ENCODE measurements at places on chromosomes 7 and 10.
A peak's percentile ranks its signal among the peaks of the same experiment; 100 is the strongest.

GRCh38 chr10:13502380-13502779 is 26.4 kb downstream of the BEND7 start:
- DNase-seq: no peak

- DNase-seq: no peak
These were observed 102.3 kb upstream of the STK17A start for GRCh38 chr7:43480581-43480980.

GRCh38 chr10:9239298-9239697 is 1184.8 kb downstream of the GATA3 start:
- DNase-seq: no peak

DNA sequence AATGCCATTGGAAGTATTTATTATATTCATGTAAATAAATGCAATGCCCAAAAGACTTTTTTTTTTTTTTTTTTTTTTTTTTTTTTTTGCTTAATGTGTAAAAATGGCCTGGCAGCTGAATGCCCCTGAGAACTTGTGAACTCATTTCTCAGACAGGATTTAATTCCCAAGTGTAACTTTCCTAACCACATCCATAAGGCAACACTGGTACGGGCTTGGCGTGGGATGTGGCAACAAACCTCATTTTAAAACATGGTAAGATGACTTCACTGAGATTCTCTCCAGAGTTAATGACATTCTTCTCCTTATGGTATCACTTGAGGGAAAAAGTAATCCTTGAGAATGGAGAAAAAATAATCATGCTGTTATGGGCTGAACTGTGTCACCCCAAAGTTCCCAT is 150.4 kb downstream of the DGKI start:
- DNase-seq: no peak

DNA sequence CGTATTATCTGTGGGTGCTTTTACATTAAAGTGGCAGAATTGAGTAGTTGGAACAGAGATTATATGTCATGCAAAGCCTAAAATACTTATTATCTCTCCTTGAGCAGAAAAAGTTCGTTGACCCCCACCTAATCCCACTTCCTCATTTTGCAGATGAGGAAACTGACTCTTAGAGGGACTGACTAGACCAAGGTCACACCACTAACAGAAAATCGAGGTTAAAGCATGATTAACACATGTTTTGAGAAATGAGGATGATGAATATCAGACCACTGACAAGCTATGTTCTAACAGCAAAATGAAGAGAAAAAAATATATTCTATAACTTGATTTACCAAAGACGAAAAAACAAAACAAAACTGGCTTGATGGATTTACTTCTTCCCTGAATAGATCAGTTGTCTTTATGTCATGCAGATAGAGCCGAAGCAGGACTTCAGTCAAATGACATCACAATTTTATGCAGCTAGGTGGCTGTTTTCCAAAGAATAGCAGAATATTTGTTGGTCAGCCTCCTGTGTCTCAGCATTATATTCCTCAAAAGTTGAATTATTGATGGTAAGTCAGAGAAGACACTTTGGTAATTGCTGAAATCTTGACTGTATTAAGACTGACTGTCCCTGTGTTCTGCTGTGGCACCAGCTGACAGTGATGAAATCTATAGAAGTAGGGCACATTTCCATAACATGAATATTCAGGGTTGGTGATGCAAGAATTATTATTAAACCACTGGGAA is 24.2 kb upstream of the SMIM30 start:
- no peak for DNase-seq

DNA sequence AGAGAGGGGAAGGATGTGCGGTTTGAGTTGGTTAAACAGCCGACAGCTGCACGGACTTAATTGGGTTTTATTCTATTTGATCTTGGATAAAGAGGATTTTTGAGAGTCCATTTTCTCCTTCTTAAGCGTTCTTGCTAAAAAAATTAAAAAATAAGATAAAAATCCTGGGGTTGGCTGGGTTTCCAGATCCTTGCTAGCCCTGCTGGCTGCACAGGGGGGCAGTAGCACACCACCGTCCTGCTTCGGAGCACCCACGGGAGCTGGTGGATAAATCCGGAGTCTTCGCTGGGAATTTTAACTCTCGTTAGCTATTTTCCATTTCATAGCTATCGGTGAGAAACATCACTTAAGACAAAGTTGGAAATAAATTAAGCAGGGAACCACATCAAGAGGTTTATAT is 792.0 kb downstream of the TYW1 start:
- DNase-seq: peak; percentile 38

DNA sequence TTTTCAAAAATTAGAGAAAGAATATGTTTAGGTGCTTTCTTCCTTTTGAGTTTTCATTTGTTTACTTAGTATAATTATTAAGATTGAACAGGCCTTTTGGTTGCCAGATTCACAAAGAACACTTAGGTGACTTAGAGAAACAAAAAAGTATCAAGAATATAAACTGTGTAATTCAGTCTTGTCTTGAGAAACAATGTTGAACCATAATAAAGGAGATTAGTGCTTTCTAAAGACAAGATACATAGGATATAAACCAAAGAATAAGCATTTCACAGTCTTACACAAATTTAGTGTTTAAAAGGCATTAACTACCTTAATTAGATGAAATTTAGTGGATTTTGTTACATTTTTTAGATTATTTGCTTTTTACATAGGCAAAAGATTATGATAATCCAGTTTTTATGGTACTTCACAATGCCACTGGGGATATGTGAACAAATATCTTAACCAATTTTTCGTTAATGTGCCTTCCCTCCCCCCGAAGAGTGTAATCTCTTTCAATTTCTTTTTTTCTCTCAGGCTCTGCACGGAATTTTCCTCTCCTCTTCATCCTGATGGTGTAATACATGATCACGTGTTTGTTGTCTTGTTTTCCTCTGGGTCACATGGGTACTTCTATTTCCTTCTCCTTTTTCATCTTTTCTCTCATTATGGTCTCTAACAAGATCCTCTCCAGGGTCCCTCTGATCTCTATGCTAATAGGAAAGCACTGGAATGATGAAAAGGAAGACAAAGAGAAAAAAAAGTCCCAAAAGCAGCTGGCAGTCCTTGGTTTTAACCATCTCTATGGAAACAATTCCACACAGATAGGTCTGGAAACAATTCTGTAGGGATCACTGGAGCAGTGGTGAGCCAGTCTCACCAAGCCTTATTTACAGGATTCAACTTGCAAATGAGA is 3.7 kb upstream of the HNRNPH3 start:
- DNase-seq: peak; percentile 45

GRCh38 chr10:61542596-61542995 is 89.4 kb upstream of the TMEM26 start:
- no peak for DNase-seq

- DNase-seq: peak; percentile 59
These were observed 19.6 kb upstream of the GPR37 start for GRCh38 chr7:124784879-124785818.

DNA sequence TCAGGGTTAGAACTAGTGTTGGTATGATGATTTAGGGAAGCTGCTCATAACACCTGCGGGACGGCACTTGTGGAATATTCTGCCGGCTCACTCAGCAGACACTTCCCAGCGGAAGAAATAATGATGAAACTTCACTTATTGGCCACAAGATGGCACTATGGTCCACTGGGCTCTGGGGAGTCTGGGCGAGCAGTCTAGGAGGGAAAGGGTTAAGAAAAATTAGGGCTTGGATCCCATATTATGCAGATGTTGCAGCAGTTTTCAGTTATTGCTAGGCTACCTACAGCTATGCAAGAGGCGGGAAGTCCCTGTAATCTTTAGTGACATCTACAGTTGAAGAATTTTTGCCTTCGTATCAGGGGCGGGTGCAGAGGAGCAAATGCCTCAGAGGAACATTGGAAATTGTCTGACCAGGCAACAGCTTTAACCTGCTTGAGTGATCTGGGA is 238.7 kb upstream of the PRSS58 start:
- peak; percentile 57 for DNase-seq

- no peak for DNase-seq
These were observed 24.1 kb upstream of the KCNMA1 start for GRCh38 chr10:77661674-77662073.

- DNase-seq: no peak
These were observed 181.2 kb upstream of the AGR3 start for GRCh38 chr7:17063045-17063383.
